CD4-positive, alpha-beta T cell treated with Interleukin-17A for 1 hour (primary cell): ENCODE measurements at places on chromosomes 7 and 10.
A peak's percentile ranks its signal among the peaks of the same experiment; 100 is the strongest.

DNA sequence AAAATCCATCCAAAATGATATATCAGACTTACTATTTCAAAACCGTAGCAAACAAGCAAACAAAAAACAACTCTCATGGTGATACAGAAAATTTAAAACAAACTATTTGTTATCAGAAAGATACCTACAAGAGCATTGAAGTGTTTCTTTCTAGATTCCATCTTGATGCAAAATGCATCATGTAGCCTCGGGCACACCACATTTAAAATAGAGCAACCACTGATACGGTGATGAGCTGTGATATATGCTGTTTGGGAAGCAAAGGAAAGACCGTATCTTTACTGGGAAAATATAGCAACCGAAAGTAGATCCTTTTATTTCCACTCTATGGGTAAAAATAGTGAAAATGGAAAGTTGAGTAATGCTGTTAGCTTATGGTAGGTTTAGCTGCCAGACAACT is 892.0 kb downstream of the GATA3 start:
- DNase-seq, result no peak

- no peak for DNase-seq
Observed at GRCh38 chr10:33869028-33869427, 534.6 kb upstream of the NRP1 start.

DNA sequence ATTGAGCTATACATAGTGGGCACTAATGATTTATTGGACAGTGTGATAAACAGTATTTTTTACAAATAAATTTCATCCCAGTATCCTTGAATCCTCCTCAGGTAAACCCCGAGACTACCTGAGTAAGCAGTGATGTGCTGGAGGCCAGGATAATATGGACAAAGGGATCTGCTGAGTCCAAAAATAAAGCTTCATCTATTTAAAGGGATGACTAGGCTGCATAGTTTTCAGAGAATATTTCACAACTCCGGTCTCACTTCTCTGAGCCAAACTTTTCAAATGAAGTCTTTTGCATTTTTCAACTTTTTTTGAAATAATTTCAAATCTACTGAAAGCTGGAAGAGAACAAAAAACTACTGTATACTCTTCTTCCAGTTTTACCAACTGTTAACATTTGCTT is 2.5 kb downstream of the ACTR3B start:
- no peak for DNase-seq

DNA sequence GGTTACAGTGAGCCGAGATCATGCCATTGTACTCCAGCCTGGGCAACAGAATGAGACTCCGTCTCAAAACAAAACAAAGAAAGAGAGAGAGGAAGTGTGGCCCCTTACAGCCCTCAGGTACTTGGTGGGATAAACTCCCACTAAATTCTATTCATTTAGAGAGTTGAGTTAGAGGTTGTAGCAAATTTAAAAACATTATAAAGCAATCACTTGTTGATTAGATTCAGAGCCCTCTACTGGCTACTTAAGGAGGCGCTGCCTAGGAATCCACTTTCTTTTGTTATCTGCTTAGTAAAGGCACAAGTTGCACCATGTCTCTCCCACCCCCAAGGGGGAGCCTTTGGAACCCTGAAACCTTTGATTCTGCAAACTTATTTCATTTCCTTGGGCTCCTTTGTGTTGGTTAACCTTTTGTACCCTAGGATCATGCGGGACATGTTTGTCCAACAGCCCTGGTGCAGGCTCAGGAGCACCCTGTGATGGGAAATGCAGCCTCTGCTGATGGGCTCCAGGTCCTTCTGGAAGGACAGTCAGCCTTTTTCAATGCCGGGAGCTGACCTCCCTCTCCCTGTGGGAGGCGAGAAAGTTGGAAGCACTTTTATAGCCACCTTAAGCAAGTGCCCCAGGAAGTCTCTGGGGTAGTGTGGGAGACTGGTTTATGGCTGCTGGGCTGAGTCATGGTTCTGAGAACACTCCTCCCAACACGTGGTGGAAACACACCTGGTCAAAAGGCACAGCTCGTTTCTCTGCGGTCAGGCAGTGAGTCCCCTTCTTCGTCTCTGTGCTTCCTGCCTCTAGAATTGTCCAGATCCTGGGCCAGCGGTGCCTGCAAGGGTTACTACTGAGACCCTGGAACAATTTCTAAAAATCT is 2.3 kb downstream of the HKDC1 start:
- peak; percentile 74 for DNase-seq

- DNase-seq, result no peak
Observed at GRCh38 chr10:93445097-93445960, 36.8 kb downstream of the MYOF start.

DNA sequence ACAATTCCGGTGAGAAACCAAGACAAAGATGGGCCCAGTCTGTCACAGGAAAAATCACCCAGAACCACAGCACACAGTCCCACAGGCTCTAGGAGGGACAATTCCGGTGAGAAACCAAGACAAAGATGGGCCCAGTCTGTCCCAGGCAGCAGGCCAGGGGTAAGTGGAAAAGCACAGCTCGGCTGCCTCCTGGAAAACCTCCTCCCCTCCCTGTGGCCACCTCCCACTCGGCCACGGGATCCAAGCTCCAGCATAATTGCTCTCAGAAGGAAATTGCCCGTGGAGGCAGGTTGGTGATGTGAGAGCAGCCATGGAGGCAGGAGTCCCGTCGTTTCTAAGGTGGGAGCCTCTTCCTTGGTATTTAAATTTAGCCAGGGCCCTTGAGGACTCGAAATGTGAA is 95.7 kb downstream of the PLXNA4 start:
- no peak for DNase-seq

- no peak for DNase-seq
Observed at GRCh38 chr7:56009695-56010094, 41.5 kb downstream of the PSPH start.
